ENCODE measurements at places on chromosomes 6 and 20.

DNA sequence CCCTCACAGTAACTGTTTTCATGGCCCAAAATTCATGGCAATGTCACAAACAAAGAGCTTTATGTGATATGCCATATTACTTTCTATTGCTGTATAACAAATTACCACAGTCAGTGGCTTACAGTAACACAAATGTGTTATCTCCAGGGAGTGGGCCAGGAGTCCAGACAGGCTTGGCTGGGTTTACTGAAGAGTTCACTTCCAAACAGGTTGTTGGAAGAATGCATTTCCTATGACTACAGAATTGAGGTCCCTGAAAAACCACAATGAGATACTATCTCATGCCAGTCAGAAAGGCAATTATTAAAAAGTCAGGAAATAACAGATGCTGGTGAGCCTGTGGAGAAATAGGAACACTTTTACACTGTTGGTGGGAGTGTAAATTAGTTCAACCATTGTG lies 431.9 kb downstream of the PKHD1 start:
- H3K27me3 ChIP-seq: no peaks in the 10 kb centered on the region
- no peak overlapping the region for H3K4me3 ChIP-seq
- no peaks in the 10 kb centered on the region for H3K36me3 ChIP-seq
- no peak overlapping the region for H3K27ac ChIP-seq

DNA sequence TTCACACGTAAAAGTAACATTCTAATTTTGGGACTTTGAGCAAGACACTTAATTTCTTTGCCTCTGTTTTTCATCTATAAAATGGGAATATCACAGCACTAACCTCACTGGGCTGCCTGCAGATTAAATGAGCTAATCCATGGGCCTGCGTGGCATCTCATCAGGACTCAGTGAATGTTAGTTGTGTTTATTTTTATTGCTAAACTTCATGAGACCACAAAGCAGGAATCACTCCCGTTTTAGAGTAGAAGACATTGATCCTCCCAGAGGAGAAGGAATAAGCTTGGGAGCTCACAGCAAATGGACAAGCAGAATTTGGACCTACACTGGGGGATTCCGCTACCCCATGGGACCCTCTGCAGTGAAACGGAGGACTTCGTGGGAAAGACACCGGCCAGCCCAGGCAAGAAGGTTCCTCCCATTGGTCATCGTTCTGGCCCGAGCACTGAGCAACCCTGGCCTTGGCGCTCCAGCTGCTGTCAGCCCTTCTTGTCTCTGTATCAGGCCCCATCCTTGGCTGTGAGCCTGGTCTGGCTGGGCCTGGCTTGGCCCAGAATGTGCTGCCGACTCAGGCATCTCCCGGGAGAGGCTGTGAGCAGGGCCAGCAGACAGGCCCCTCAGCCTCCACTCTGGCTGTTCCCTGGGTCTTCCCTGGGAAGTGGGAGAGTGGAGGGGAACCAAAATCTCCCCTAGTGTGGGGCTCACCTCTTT lies 79.8 kb downstream of the NFATC2 start:
- H3K27ac ChIP-seq: no peak overlapping the region
- H3K4me3 ChIP-seq: no peak overlapping the region
- H3K4me1 ChIP-seq: no peaks in the 10 kb centered on the region
- H3K36me3 ChIP-seq: no peaks in the 10 kb centered on the region

DNA sequence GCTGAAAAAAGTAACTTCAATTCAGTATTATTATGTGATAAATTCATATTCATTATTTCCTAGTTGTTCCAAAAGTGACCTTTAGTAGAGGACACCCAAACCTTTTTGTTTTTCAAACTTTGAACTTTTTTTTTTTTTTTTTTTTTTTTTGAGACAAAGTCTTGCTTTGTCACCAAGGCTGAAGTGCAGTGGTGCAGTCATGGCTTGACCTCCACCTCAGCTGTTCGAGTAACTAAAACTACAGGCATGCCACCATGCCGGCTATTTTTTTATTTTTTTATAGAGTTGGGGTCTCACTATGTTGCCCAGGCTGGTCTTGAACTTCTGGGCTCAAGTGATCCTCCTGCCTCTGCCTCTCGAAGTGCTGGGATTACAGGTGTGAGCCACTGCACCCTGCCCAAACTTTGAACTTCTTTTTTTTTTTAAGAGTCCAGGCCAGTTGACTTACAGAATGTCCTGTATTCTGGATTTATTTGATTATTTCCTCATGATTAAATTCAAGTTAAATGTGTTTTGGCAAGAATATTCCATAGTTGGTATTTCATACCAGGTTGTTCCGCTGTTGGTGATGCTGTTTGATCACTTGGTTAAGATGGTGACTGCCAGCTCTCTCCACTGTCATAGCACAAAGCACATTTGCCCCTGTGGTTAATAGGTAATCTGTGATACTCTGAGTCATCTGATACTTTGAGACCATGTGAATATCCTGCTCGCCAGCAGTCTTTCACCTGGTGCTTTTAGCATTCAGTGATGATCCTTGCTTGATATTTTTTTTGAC lies 48.0 kb downstream of the VAPB start:
- no peak overlapping the region for H3K27ac ChIP-seq
- H3K4me1 ChIP-seq: peaks cover 37% of the 10 kb centered on the region
- no peaks in the 10 kb centered on the region for H3K36me3 ChIP-seq
- H3K27me3 ChIP-seq: no peaks in the 10 kb centered on the region
- DNase-seq: no peak
- no peak overlapping the region for H3K4me3 ChIP-seq

DNA sequence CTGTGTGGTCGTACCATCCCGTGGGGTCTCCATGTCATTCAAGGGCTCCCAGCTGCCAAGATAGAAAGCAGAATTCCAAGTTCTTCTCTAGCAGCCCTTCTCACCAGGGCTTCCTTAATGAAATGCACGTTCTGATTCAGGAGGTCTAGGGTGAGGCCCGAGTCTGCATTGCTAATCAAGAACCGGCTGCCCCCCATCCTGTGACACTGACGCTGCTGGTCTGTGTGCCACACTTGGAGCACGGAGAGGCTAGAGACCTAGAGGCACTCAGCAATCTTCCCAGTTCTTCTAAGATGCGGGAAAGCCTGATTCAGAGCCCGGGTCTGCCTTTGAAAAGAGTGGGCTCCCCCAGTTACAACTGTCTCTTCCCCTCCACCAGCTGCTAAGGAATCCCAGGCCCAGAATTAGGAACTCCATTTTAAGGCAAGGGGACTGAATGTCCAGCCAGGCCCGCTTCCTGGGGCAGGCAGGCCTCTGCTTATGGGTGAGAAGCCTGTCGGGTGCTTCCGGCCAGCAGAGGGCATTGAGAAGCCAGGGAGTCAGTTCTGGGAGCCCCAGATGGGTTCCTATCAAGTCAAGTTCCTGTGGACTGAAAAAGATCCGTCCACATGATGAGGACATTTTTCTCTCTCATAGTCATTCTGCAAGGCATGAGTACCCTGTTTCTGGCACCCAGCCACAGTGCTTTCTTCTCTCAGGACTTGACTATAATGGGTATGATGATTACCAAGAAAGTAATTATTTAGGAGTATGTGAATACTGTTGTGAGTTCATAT lies 69.8 kb upstream of the RIN2 start:
- peak; percentile 85 for DNase-seq
- peaks cover 22% of the 10 kb centered on the region for H3K4me1 ChIP-seq
- no peaks in the 10 kb centered on the region for H3K27me3 ChIP-seq
- no peak overlapping the region for H3K27ac ChIP-seq
- H3K36me3 ChIP-seq: no peaks in the 10 kb centered on the region
- H3K4me3 ChIP-seq: no peak overlapping the region

- no peak overlapping the region for H3K27ac ChIP-seq
- no peaks in the 10 kb centered on the region for H3K4me1 ChIP-seq
- no peak for DNase-seq
These were observed 62.9 kb downstream of the TENT5A start for GRCh38 chr6:81689580-81689979.

GRCh38 chr6:68778356-68779020 lies 143.4 kb downstream of the ADGRB3 start:
- no peaks in the 10 kb centered on the region for H3K27me3 ChIP-seq
- H3K4me1 ChIP-seq: peaks cover 5% of the 10 kb centered on the region
- H3K36me3 ChIP-seq: no peaks in the 10 kb centered on the region
- DNase-seq: no peak

- no peaks in the 10 kb centered on the region for H3K4me1 ChIP-seq
- no peak overlapping the region for H3K27ac ChIP-seq
- H3K36me3 ChIP-seq: no peaks in the 10 kb centered on the region
- no peaks in the 10 kb centered on the region for H3K27me3 ChIP-seq
These were observed 10.4 kb upstream of the SLC13A3 start for GRCh38 chr20:46661659-46662058.

DNA sequence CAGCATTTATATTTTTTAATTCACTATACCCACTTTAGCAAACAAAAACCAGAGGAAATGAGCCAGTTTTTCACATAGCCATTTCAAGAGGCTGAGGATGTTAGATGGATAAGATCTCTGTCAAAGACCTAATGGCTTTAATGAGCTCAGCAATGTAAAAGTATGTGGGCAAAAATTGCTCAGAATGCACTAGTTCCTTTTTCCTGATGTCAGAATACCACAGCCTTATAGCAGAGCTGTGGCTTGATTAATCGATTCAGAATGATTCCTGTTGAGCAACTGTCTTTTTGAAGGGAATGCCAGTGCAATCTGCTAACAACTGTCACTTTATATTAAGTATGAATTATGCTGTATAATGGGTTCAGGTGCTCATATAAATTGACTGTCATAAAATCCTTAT lies 100.6 kb upstream of the HIVEP1 start:
- H3K27me3 ChIP-seq: no peaks in the 10 kb centered on the region
- no peak for DNase-seq
- H3K4me3 ChIP-seq: no peak overlapping the region
- no peak overlapping the region for H3K27ac ChIP-seq

DNA sequence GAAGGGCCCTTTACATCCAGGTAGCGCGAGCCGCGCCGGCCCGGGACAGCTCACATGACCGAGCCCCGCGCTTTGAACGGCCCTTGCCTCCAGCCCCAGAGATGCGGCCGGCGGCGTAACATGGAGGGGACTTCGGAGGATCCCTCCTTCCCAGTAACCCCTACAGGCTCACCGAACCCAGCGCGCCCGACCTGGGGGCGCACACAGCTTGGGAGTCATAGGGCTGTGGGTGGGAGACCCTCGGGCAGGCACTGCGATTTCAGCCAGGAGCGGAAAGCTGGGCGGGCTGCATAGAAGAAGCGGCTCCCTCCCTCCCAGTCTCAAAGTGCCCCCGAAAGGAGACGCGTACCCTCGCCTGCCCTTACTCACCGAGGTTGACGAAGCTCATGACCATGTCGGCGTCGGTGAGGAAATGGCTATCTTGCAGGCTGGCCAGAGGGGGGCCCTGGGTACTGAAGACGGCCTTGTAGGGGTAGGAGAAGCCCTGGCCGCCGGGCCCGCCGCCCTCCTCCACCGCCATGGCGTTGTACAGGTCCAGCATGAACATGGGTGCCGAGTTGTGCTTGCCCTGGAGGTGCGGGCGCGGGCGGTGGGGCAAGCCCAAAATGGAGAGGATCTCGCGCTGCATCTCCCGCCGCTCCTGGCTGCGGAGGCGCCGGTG lies 975 bp downstream of the BMP7 start:
- H3K27ac ChIP-seq: no peak overlapping the region
- DNase-seq: no peak
- H3K4me1 ChIP-seq: peaks cover 35% of the 10 kb centered on the region
- H3K4me3 ChIP-seq: peak overlapping the region; percentile 25
- no peaks in the 10 kb centered on the region for H3K36me3 ChIP-seq

DNA sequence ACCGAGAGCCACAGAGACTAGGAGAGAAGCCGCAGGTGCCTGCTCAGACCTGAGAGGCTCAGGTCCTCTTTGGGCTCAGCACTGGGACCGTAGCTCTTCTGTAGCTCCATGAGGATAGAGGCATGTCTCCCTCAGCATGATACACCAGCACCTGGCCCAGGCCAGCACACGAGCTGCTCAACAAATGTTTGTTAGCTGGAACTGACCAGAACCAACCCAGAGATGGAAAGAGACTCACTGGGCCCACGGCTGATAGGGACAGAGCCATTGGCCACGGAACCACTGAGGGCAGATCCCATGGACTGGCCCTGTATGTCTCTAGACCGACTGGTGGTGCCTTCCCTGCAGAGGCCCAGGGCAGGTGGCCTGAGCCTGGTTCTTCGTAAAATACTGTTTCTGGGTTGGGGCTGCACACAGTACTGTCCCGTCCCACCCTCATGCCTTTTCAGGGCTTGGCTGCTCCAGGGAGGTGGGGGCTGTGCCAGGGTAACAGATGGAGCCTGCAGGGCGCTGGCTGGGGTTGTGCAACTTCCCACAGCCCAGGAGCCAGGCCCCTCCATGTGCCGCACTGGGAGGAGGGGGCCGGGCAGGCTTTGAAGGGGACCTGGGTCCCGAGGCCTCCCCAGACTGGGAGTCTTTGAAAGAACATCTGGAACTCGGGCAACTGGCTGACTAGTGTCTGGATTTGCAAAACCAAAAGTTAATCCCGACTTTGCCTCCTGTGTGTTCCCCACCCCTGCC lies 5.2 kb downstream of the C20orf204 start:
- peak overlapping the region; percentile 51 for H3K4me3 ChIP-seq
- H3K4me1 ChIP-seq: peaks cover 22% of the 10 kb centered on the region
- no peaks in the 10 kb centered on the region for H3K36me3 ChIP-seq

GRCh38 chr6:41723530-41724227 lies 11.7 kb downstream of the TFEB start:
- no peaks in the 10 kb centered on the region for H3K27me3 ChIP-seq
- peak overlapping the region; percentile 41 for H3K27ac ChIP-seq
- H3K4me1 ChIP-seq: peaks cover 22% of the 10 kb centered on the region
- peak; percentile 84 for DNase-seq
- H3K4me3 ChIP-seq: no peak overlapping the region
- H3K36me3 ChIP-seq: no peaks in the 10 kb centered on the region

- H3K36me3 ChIP-seq: peaks cover 3% of the 10 kb centered on the region
- no peak overlapping the region for H3K27ac ChIP-seq
- no peaks in the 10 kb centered on the region for H3K4me1 ChIP-seq
- H3K4me3 ChIP-seq: no peak overlapping the region
- no peaks in the 10 kb centered on the region for H3K27me3 ChIP-seq
These were observed 97.5 kb upstream of the ZBTB24 start for GRCh38 chr6:109580519-109580918.

DNA sequence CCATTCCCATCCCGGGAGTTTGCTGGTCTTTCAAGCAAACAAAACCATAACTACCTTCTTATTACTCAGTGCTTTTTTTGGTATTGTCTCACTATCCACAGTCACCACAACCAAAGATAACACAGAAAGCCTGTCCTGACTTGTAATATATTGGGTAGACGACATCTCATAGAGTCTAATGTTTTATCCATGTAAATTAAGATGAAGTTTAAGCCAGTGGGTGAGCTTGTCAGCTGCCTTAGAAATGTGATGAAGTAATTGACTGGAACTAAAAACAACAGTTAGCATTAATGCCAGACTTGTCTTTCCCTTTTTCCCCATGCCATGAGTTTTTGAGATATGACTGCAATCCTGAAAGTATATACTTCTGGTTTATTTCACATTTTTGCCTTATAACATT lies 282.7 kb upstream of the PRDM1 start:
- H3K27ac ChIP-seq: no peak overlapping the region
- no peaks in the 10 kb centered on the region for H3K36me3 ChIP-seq
- H3K27me3 ChIP-seq: no peaks in the 10 kb centered on the region

DNA sequence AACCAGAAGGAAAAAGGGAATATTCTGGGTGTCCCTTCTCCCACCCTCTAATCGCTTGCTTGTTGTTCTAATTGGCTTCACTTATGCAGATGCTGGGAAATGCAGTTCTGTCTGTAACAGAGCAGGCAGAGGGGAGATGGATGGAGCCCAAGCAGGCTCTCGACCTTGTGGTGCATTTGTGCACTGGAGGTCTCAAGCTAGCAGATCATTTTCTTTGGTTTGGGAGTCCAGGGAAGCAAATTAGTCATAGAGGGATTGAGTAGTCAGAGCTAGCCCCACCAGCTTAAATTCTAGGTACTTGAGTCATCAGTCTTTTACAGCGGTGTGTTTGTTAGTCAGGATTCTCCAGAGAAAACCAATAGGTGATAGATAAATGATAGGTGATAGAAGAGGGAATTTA lies 234.7 kb upstream of the ECI2 start:
- H3K4me1 ChIP-seq: peaks cover 3% of the 10 kb centered on the region
- no peaks in the 10 kb centered on the region for H3K36me3 ChIP-seq
- H3K4me3 ChIP-seq: no peak overlapping the region
- no peaks in the 10 kb centered on the region for H3K27me3 ChIP-seq
- no peak for DNase-seq

All from heart left ventricle (tissue), 16 donors.